Mucosa of gallbladder (tissue), 1 donor: ENCODE measurements at places on chromosomes 1 and 21. TPM values are rescaled to one million over a fixed set of nuclear protein-coding genes. Genes with fewer than 3 reads are reported as not detected.

DNA sequence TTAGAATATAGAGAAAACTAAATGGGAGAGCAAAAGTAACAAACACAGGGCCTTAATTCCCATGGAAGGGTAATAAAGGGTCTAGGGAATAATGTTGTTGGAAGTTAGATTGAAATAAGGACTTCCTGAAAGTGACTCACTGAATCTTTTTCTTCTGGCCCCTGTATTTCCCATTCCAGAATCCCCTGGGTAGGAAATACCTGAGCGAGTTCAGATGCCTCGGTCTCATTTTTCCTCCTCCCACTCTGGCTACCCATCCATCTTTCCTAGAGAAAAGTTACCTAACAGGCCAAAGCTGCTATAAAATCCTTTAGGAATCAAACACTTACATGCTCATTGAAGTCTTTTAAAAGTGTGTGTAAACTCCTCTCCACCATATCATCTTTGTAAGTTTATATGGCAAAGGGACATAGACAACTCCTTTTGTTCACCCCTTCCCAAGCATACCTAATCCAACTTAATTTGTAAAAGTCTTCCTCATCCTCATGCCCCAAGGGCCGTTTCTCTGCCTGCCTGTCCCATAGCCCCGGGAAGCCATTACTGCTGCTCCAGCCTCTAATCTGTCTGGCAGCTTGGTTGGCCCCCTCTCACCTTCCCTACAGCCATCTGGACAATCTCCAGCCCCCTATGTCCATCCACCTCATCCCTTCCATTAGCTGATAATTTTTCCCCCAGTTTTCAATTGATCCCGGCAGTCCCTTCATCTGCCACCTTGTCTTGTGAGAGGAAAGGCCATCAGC lies 3.3 kb upstream of the MEF2D start:
- DNase-seq: no peak

GRCh38 chr1:4044967-4045366 lies 144.9 kb upstream of the C1orf174 start:
- DNase-seq: no peak

KRTAP7-1 gene
- not detected for total RNA-seq

TSACC gene
- total RNA-seq: not detected

- DNase-seq: no peak
Measured at GRCh38 chr21:42484966-42485365, 11.1 kb downstream of the RSPH1 start.

- DNase-seq: no peak
Measured at GRCh38 chr1:183675381-183675780, 22.3 kb upstream of the APOBEC4 start.

GRCh38 chr1:155226910-155227260 lies 18.4 kb downstream of the MTX1 start:
- no peak for DNase-seq

GRCh38 chr1:35622510-35623178 lies 18.7 kb downstream of the PSMB2 start:
- no peak for DNase-seq

DNA sequence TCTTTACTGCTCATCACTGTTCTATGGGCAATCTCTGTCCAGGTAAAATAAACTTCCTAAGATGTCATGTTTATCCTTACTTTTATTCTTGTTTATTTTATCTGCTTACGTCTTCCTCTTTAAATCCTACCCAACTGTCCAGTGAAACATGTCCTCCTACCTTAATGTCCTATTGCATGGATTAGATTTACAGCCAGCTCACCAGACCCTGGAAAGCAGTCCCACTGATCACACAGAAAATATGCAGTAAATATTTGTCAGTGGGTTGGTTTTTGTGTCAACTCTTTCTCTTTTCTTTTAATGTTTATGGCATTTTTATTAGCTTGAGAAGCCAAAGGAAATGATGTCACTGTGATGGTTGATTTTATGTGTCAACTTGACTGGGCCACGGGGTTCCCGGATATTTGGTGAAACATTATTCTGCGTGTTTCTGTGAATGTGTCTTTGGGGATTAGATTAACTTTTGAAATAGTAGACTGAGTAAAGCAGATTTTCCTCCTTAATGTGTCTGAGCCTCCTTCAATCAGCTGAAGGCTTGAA lies 258.3 kb downstream of the SRGAP2C start:
- DNase-seq: no peak

GRCh38 chr1:67784545-67785186 lies 48.6 kb downstream of the GNG12 start:
- DNase-seq: no peak

GBP1 gene
- 30.3 TPM for total RNA-seq

GRCh38 chr1:46699666-46700065 lies 19.2 kb downstream of the EFCAB14 start:
- no peak for DNase-seq

GRCh38 chr1:172043900-172044299 lies 202.6 kb downstream of the DNM3 start:
- DNase-seq: no peak

DNA sequence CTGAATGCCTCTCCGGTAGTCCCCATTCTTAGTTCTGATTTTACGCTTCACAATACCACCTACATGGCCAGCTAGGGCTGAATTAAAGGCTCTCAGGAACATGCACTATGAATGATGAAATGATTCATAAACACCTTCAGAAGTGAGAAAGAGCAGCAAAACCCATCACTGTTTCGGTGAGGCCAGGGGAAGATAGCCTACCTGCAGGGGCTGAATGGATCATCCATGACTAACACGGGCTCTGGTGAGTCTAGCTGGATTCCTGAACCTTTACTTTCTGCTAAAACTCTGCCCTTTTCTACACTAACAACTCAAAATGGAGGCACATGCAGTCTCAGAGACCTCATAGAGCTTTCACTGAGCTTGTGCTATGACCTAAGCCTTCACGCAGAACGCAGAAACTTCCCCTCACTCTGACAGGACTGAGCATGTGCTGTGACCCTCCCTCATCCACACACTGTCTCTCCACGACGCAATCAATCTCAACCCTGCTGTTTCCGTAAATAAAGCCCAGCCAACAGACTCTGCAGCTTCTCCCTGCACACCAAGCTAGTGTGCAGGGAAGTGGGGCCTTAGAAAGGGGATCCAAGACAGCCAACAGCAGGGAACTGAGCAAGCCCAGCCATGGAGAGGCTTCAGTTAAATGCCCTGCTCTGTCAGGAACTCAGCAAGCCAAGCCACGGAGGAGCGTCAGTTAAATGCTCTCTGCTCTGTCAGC lies 207.8 kb downstream of the SLC45A1 start:
- DNase-seq: peak; percentile 92

KRTAP19-1 gene
- total RNA-seq: not detected

DNA sequence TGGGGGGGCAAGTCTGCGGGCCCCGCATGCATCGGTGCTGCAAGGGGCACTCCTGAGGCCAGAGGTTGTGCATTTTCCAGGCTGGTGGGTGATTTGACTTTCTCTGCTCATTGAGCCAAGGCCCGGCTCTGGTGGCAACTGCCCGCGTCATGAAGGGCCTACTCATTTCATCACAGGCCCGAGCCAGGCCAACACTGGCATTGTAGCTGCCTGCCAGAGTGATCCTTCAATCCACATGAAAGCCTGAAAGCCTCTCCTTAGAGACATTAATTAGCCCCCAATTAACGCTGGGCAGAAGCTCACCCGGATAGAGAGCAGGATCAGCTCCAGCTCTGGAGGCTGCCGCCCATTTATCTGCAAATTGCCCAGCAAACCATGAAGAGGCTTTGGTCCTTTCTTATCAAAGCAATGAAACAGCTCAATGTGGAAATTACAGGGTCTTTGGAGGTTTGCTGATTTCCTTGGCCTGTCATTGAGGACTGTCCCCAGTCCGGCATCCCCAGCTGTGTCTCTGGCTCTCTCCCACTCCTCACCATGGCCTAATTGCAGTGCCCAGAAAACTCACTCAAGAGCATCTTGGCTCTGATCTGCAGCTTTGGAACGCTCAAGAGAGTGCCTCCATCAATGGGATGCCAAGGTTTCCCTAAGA lies 50.4 kb upstream of the STUM start:
- no peak for DNase-seq

DNA sequence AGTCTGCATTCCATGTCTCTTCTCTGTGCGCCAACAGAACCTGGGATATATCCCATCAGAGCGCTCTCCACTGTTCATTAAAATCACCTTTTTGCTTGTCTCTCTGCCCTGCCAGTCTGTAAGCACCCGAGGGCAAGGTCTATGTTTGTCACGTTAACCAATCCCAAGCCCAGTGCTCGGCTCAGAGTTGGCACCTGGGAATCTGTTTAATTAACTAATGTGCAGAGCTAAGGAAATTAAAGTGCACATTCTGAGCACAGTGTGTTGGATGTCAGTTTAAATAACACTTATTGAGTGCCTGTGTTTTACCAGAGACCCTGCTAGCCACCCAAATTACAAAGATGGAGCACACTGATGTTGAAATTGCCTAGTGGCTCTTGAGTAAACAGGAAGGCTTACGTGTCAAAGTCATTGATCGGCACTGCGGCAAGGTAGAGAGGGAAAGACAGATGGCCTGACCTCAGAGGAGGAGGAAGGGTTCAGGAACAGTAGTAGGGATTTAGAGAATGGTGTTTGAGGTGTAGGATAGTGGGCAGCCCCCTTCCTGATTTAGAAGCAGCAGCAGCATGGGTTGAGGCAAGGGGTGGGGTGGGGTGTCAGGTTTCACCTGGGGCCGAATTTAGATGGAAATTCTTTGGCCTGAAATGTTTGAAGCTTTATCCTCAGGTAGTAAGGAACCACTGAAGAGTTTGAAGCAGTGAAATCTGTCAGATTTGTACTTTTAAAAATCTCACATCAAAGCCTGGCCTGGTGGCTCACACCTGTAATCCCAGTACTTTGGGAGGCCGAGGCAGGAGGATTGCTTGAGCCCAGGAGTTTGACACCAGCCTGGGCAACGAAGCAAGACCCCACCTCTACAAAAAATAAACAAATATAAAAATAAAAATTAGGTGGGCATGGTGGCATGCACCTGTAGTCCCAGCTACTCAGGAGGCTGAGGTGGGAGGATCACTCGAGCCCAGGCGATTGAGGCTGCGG lies 7.7 kb downstream of the ARMH1 start:
- DNase-seq: peak; percentile 31

- no peak for DNase-seq
Measured at GRCh38 chr1:184025242-184025675, 12.3 kb downstream of the COLGALT2 start.

- DNase-seq: no peak
Measured at GRCh38 chr1:244645414-244645813, 7.5 kb upstream of the DESI2 start.

DNA sequence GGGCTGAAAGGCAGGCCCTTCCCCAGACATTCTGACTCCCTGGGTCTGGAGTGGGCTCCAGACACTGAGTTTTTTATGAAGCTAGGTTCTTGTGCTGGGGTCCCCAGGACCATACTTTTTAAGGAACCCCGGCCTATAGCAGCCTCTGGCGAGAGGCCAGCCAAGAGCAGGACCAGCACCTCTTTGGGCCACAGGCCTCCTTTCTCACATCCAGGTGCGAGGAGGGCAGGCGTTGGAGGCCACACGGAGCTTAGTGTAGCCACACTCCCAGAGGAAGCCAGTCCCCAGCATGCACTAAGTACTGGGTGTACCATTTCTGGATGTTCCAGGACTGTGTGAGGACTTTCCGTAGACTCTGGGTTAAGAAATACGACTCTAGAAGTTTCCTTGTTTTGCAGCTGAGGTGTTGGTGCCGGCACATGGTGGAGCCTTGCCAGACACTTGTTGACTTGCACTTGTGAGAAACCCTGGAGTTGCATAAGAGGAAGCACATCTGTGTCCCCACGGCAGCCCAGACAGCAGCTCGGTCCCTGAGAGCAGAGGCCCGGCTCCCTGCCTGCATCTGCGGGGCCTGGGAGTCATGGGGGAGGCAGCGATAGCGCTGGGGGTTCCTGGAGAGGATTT lies 122.2 kb upstream of the VAMP3 start:
- peak; percentile 66 for DNase-seq

DNA sequence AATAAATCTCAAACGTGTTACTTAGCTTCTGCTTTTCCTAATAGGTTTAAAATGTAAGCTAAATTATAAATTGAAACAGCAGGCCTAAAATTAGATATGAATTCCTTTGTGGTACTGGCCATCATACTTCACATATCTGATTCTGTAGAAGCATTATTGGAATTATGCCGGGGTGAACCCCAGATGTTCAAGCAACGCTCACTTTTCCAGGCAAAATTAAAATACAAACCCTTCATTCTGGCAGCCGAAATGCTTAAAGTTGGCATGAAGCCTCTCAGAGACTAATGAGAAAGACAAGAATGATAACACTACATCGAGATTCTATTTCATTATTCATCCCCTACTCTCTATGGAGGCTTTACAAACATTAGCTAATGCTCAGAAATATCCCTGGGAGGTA lies 1352.7 kb upstream of the ADGRL2 start:
- DNase-seq: no peak

OR2L2 gene
- 0.06 TPM for total RNA-seq
